CD4-positive, alpha-beta T cell (primary cell): ENCODE measurements at places on chromosomes 3 and 15.
A peak's percentile ranks its signal among the peaks of the same experiment; 100 is the strongest.

- H3K27me3 ChIP-seq = no peaks in the 10 kb centered on the region
- H3K36me3 ChIP-seq = no peaks in the 10 kb centered on the region
- no peak for DNase-seq
- H3K27ac ChIP-seq = no peak overlapping the region
- no peaks in the 10 kb centered on the region for H3K4me1 ChIP-seq
- no peak overlapping the region for H3K4me3 ChIP-seq
Observed at GRCh38 chr3:100702980-100703345, 6.3 kb upstream of the TFG start.

DNA sequence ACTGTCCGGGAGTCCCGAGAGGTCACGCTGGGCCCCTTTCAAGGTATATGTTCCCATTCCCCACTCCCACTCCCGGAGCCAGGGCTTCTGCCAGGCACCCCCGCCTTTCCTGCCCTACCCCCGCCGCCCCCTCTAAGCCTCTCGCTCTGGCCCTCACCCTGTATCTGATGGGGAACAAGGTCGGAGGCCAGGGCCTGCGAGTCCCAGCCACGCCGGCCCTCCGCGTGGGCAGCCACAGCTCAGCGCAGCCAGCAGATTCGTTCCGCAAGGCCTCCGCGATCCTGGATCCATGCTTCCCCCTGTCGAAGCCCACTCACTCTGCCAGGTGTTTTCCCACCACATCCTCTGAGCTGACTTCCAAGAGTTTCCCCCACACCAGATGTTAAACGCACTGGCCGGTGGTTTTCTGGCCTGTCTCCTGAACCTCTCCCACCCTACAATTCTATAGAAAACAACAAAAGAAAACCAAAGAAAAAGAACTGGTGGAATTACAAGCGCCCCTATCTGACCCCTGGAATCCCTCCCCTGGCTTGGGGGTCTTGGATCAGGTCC lies 303.7 kb downstream of the NTRK3 start:
- no peaks in the 10 kb centered on the region for H3K27me3 ChIP-seq
- no peaks in the 10 kb centered on the region for H3K4me1 ChIP-seq
- H3K27ac ChIP-seq = no peak overlapping the region
- H3K36me3 ChIP-seq = no peaks in the 10 kb centered on the region

DNA sequence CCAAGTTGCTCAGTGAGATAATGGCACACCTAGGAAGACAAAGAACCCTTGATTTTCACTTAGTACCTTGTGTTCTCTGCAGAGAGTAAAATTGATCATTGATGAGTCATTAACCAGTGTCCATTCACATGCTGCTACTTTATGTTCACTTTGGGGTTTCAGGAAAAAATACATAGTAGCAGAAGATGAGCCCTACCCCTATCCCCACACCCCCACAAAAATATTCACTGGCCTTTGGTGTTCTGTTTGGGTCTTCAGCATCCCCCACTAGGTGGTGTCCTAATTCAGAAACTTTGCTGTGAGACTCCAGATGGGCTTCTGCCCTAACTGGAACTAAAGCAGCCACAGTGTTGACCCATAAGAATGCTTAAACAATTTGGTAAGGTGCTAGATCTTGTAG lies 178.8 kb downstream of the KLHL25 start:
- H3K27ac ChIP-seq = no peak overlapping the region
- peak; percentile 60 for DNase-seq
- peaks cover 30% of the 10 kb centered on the region for H3K4me1 ChIP-seq
- H3K36me3 ChIP-seq = peaks cover 3% of the 10 kb centered on the region

GRCh38 chr15:42940527-42940926 lies 19.9 kb upstream of the TTBK2 start:
- no peak overlapping the region for H3K4me3 ChIP-seq
- no peaks in the 10 kb centered on the region for H3K4me1 ChIP-seq
- H3K27ac ChIP-seq = no peak overlapping the region
- H3K36me3 ChIP-seq = peaks cover 22% of the 10 kb centered on the region
- DNase-seq = no peak
- no peaks in the 10 kb centered on the region for H3K27me3 ChIP-seq

- H3K27me3 ChIP-seq = no peaks in the 10 kb centered on the region
- peaks cover 12% of the 10 kb centered on the region for H3K4me1 ChIP-seq
- no peak overlapping the region for H3K4me3 ChIP-seq
- H3K36me3 ChIP-seq = no peaks in the 10 kb centered on the region
Observed at GRCh38 chr3:52146811-52147210, 7.4 kb downstream of the POC1A start.
